Fibroblast of the aortic adventitia (primary cell): ENCODE measurements at places on chromosomes 7 and 10. TPM values are rescaled to one million over a fixed set of nuclear protein-coding genes. Genes with fewer than 3 reads are reported as not detected.

Gene SLC18A2
- under 0.01 TPM in 1 of 2 replicates, not detected in the other for total RNA-seq

Gene ADRB1
- not detected in 2 replicates for total RNA-seq

Gene RFC2
- 2.5 and 39.0 TPM in 2 replicates for total RNA-seq

Gene ZNF853
- total RNA-seq: 0.54 and 1.6 TPM in 2 replicates

Gene MAD1L1
- 22.9 and 133 TPM in 2 replicates for total RNA-seq

Gene SCRN1
- total RNA-seq: 39.7 and 93.1 TPM in 2 replicates

Gene KCP
- 0.09 and 1.6 TPM in 2 replicates for total RNA-seq

Gene SUN3
- total RNA-seq: not detected in 2 replicates

Gene FZD1
- total RNA-seq: 11.8 and 28.7 TPM in 2 replicates

Gene UPK3B
- 0.16 and 0.18 TPM in 2 replicates for total RNA-seq

Gene RSPH10B
- 0.63 TPM in 1 of 2 replicates, not detected in the other for total RNA-seq

Gene TRIM50
- not detected in 2 replicates for total RNA-seq

Gene NUDCD3
- total RNA-seq: 47.1 and 122 TPM in 2 replicates

Gene GPRIN2
- total RNA-seq: not detected in 2 replicates

Gene PRSS37
- total RNA-seq: not detected in 2 replicates

Gene SLC13A1
- total RNA-seq: not detected in 2 replicates

Gene FOXI2
- total RNA-seq: not detected in 2 replicates

Gene CPXM2
- 31.6 and 64.0 TPM in 2 replicates for total RNA-seq

Gene SMURF1
- total RNA-seq: 16.0 and 22.6 TPM in 2 replicates

Gene LRMDA
- 3.6 and 6.3 TPM in 2 replicates for total RNA-seq
